ENCODE measurements at places on chromosomes 16 and 17.

DNA sequence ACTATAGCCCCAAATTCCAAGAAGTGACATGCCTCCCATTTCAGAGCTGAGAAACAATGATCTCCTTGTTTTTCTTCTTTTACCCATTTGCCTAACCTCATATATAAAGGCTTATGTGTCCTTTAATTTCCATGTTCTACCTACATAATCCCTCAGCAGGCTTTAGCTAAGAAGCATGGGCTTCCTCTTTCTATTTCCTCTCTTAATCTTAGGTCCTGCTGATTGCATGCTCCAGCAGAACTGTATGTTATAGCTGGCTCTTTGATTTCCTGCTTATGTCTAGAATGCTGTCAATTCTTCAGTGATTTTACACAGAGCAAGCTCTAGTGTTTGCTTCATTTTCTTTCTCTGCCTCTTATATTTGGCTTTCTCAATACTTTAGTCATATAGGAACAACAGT, 151.7 kb upstream of the COX10 start:
- DNase-seq: no peak

GRCh38 chr17:7435676-7436555, 681 bp downstream of the TMEM102 start:
- DNase-seq: no peak

DNA sequence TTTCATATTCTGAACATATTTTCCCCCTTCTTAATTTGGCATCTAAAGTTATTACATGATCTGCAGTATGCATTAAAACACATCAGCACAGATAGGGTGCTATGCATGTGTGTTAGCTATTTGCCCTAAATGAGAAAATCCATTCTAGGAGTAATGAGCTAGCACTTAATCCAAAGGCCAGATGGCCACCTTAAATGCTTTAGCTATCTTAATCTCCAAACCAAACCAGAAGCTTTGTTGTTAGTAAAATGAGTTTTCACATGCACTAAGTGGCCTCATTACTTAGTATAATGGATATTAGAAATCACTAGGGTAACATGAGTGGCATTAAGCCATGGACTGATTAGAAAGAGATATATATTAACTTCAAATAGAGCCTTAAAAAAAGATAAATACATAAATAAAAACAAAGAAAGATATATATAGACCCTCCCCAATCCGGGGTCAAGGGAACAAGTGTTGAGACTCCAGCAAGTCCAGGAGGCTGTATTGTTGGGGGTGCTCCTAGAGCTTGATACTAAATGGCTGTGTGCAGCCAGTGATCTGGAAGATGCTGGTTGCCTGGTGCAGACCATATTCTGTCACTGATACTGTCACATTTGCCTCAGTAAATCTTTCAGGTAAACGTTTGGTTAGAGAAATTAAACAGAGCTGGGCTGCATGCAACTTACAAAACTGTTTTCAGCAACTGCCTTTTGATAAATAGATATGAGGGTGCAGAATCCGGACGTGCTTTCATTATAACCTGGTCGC, 67.3 kb downstream of the MYH10 start:
- DNase-seq: no peak

DNA sequence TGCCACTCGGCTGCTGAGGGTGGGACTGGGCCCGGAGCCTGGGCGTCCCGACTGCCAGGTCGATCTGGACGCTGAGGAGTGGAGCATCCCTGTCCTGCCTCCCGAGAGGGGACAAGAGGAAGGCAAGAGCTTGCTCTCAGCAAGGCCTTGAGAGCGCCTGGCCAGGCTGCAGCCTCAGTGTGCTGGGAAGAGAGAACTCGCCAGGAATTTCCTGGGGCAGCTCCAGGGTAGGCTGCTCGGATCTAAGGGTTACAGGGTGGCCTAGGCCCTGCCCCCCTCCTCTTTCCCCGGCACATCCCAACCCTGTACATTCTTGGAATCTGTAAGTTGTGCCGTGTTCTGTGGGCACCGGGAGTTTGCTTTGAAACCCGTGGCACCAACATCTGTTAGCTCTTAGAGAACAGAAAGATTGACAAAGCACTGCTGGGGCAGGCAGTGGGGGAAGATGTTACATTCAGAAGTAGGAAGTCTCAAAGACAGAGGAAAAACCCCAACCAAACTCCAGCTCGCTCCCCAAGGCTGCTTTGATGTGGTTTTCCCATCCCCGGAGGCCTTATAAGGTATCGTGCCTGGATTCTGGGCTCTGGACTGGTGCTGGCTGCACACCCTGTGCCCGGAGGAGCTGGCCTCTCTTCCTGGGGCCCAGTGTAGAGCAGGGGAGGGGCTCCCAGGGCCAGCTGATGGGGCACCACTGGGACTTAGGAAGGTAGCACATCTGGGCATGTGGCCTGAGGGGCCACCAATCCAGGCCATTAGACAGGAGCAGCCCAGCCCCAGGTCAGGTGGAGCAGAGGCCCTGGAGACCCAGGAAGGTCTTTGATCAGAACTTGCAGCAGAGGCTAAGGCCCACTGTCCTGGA, 55.2 kb downstream of the NKD1 start:
- DNase-seq: peak; percentile 58

- DNase-seq: no peak
These were observed 98.8 kb upstream of the MED13 start for GRCh38 chr17:62163847-62164246.

DNA sequence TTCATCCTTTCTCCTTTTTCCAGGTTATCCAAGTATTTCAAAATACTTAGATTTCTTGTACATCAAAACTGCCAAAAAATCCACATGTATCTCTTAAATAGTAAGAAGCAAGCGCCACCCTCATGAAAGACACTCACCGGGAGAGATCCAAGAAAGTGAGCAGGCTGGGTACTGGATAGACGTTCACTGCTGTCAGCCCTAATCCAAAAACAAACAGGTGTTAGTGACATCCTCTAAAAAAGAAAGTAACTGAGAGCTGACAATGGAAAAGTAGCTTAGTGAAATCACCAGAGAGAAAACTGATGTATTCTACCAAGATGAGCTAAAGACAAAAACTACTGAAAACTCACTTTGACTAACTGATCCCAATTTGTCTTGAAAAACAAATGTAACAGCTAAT, 46.1 kb downstream of the MARVELD3 start:
- DNase-seq: no peak

DNA sequence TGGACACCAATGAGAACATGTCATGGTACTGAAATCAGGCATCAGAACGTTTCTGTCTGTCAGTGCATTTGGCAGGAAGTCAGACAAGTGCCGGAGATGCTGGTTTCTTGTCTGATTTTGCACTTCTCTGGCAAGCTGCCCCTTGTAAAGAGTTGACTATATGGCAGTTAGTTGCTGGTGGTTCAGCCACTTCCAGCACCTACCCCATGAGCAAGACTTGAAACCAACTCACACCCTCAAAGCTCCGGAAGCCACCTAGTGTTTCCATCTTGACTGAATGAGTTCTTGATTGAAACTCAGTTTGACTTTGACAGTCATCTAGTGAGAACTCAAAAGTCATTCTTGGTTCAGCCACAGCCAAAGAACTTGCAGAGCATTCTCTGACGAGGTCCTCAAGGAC, 225.1 kb downstream of the SPECC1 start:
- no peak for DNase-seq

DNA sequence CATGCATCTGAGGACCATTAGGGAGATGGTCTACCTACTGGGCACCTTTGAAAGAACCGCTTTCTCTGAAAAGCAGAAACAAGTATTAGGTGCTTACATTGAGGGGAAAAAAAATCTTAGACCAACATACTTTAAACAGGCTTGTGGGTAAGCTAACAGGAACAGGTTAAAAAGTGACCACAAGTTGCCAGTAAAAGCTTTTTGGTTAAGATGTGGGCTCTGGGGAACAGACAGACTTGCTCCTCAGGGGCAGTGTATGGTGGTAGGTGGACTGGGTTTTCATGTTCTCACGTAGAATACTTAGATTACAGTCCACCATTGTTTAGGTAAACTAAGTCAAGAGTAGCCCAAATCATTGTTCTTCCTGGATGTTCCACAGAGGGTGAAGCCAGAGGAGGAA, 41.2 kb downstream of the REXO5 start:
- no peak for DNase-seq

- no peak for DNase-seq
These were observed 103.9 kb downstream of the MGAT5B start for GRCh38 chr17:76972046-76972641.

DNA sequence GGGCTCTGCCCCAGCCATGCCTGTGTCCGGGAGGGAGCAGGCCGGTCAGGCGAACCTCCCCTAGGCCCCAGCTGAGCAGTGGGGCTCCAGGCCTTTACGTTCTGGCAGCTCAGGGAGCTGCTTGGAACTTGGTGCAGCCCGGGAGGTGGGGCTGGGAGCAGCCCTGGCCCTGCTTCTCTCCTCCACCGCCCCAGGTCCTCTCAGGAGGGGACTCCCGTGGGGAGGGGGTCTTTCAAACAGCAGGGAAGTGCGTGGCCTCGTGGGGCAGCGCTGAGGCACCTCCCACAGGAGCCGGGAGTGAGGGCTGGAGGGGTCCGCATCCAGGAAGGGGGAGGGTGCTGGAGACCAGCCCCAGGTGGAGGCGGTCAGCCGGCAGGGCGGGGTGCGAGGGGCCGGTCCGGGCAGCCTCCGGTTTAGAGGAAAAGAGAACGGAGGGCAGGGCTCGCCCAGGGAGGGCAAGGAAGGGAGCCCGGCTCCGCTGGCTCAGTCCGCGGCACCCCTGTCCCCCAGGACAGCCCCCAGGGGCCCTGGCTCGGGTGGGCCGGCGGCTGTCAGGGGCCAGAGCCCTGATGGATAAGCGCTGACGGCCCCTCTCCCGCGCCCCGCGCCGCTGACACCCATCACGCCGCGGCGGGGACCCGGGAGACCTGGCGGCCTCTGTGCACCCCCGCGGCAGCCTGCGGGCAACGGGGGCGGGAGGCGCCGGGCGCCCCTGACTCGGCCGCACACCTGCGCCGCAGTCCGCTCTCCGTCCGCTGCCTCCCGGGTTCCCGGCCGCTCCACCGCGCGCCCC, 587 bp upstream of the PRR35 start:
- DNase-seq: no peak

DNA sequence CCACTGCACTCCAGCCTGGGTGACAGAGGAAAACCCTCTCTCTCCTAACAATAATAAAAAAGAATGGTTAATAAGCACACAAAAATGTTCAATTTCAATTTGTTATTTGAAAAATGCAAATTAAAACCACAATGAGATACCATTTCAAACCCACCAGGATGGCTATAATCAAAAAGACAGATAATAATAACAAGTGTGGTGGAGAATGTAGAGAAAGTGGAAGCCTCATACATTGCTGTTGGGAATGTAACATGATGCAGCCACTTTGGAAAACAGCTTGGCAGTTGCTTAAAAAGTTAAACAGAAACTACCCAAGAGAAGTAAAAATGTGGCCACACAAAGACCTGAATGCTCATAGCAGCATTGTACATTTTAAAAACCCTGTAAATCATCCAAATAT, 51.8 kb upstream of the MAP3K14 start:
- peak; percentile 83 for DNase-seq

DNA sequence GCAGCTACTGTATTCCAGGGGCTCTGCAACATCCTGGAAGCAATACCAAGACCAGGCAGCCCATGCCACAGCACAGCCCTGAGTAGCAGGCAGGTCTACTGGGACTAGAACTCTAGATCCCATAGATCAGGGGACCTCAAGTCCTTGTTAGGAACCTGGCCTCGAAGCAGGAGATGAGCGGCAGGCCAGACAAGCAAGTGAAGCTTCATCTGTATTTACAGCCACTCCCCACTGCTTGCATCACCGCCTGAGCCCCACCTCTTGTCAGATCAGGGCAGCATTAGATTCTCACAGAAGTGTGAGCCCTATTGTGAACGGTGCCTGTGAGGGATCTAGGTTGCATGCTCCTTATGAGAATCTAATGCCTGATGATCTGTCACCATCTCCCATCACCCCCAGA, 295.7 kb upstream of the TNRC6C start:
- no peak for DNase-seq

- no peak for DNase-seq
These were observed 11.0 kb upstream of the BBS2 start for GRCh38 chr16:56530872-56531271.

DNA sequence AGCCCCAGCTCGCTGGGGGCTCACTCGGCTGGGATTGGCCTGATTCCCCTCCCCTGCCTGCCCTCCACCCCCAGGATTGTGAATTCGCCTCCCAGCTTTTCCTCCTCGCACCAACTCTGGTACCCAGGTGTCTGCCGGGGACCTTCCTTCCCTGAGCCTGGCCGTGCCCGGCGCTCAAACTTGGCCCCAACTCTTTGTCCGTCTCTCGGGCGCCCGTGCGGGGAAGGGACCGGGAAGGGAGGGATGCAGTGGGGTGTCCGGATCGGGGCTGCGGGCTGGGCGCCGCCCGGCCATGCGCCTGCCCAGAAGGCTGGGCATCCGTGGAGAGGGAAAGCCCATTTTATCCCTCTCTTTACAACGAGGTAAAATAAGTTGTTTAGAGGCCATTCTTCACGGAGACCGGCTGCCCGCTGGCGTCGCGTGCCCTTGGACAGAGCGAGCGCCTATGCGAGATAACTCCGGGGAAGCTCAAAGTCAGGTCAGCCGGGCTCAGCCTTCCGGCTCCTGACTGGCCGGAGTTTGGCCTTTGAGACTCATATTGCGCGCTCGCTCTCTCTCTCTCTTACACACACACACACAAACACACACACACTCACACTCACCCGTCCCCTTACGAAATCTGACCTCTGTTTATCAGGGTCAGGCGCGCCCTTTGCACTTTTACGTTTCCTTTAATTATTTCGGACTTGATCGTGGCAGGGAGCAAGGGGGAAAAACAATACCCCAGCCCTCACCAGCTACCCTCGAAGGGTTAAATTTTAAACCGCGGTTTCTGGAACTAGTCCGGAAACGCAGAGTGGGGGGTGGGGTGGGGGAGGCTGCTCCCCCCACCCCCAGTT, 774 bp upstream of the MAF start:
- no peak for DNase-seq

DNA sequence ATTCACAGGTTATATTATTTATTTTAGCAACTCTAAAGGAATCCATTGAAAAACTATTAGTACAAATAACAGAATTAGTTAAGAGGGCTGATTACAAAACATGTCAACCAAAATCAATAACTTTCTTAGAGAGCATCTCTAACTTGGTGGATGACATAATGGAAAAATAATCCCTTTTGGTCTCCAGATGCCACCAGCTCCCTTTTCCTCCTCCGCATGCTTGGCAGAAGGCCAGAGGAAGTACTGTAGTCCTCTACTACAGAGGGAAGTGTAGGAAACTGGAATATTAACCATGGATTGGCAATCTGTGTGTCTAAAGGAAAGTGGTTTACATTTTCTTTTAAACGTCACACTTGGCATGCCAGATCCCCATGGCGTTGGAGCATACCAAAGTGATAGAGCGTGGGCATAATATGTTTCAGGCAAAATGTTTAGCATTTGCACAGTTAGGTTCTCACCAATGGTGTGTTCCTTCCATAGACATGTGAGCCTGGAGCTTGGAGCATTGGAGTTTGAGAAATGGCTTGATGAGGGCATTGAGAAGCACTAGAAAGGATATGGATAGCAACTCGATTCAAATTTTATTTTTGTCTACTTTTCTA, 106.3 kb downstream of the PRKCB start:
- DNase-seq: no peak

DNA sequence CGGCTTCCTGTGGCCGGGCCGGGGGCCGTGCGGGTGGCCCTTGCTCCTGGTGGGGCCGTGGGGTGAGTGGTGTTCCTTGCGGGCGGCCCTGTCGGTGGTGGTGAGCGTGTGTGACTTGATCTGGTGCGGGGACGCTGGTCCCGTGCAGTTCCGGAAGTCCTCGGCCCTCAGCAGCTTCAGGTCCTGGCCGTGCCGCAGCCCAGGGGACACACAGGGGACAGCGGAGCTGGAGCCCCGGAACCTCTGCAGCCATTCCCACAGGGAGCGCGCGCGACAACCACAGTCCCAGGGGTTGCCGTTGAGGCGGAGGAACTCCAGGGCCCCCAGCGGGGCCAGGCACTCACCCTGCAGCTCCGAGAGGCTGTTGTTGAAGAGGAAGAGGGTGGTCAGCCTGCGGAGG, 88.4 kb downstream of the RTN4RL1 start:
- DNase-seq: no peak

GRCh38 chr17:12995106-12995895, 22.5 kb downstream of the ELAC2 start:
- no peak for DNase-seq

All from fibroblast of skin of left biceps (primary cell).